ENCODE measurements at places on chromosomes 1 and 21.
A peak's percentile ranks its signal among the peaks of the same experiment; 100 is the strongest.

GRCh38 chr1:227604446-227604845 is 41.1 kb downstream of the ZNF678 start:
- no peak for DNase-seq

DNA sequence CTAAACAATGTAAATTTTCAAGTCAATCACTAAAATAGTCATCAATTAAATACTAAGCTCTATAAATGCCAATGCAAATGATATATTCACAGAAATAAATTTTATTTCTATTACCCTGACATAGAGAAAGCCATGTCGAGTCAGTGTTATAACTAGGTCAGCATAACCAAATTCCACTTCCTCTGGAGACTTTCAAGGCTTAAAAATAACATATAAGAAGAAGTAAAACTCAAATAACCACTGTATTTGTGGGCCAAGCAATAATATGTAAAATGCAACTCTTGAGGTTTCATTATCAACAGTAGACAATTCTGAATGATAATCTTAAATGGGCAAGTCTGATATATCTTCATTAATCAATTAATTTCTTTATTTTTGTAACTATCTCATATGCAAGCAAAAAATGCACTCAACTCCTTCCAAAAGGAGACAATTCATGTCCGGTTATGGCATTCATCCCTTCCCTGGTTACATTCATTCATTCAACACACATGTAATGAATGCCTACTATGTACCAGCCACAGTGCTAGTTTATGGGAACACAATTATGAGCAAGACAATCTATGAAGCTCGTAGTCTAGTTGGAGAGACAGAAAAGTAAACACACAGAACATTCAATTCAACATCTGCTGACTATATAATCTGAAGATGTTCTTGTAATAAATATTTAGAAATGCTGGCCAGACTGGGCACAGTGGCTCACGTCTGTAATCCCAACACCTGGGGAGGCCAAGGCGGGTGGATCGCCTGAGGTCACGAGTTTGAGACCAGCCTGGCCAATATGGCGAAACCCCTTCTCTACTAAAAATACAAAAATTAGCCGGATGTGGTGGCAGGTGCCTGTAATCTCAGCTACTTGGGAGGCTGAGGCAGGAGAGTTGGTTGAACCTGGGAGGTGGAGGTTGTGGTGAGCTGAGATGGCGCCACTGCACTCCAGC is 37.1 kb upstream of the CAP1 start:
- DNase-seq = peak; percentile 87

DNA sequence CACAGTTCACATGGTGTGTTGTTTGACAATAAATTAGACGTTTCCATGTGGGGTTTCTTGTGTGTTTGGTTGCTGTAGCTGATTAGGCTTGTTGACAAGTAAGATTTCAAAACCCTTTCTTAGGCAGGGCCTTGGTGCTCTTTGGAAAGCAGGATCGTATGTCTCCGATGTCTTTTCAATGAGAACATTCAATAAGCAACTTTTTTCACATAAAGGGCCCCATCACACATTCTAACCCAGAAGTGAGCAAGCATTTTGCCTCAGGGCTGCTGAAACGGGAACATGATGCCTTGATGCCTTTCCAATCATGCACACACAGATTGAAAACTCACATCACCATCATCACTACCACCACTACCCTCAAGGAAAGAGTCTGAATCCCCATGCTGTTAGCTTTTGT is 33.1 kb downstream of the LPAR3 start:
- no peak for DNase-seq

DNA sequence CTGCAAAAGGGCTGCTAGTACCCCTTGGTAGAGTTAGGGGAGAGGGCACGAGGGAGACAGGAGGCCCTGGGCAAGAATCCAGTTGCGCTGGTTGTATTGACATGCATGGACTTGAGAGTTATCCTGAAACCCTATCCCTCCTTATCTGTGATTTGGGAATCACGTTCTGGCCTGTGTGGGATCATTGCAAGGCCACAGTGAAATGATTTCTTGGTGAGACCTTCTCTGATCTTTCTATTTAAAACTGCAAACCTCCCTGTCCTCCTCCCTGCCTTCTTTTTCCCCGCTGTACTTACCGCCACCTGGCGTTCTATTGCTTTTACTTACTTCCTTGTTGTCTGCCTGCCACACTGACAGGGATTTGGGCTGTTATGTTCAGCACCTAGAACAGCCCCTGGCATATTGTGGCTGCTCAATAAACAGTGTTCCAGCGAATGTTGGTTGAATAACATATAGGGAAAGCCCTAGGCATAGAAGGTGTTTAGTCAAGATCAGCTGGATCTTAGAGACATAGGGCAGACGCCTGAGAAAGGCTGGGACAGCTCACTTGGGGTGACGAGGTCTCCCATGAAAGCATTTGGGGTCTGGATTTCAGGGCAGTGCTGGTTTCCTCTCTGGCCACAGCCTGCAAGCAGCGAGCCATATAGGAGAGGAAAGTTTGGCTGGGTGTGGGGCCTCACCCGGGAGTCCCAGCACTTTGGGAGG is 25.6 kb downstream of the ALPL start:
- DNase-seq = peak; percentile 90

DNA sequence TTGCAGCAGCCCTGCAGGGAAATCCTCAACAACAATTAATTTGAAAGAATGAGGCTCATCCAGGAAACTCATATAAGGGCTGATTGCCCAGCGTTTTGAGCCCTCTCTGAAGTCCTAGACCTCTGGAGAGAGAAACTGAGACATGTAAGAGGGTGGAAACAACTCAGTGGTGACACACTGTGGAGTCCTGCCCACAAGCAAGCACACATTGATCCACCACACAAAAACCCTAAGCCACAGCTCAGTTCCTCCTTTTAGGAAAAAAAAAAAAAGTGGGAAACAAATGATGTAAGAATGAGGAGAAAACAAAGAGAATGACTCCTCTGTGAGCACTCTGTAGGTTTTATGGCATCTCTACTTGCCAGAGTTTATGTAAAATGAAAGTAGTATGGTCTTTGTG is 22.9 kb upstream of the PLA2G5 start:
- no peak for DNase-seq

DNA sequence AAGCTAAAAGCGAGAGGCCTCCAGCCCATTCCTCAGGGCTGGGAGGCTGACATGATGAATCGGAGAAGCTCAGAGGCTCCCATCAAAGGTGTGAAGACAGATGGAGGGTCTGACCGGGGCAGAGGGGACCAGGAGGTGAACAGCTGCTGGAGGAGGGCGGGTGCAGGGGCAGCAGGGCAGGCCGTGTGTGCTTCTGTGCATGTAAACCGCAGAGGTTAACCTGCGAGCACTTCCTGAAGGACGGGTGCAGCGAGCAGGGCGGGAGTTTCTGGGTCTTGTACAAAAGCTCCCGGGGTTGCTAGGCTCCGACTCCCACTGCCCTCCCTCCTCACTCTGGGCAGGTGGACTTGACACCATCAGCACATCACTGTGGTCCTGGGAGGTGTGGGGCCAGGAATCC is 75.2 kb downstream of the PAX7 start:
- DNase-seq = no peak

- no peak for DNase-seq
Observed at GRCh38 chr1:51344276-51344601, 13.9 kb upstream of the TTC39A start.

- no peak for DNase-seq
Observed at GRCh38 chr21:29384683-29385359, 86.1 kb downstream of the BACH1 start.

DNA sequence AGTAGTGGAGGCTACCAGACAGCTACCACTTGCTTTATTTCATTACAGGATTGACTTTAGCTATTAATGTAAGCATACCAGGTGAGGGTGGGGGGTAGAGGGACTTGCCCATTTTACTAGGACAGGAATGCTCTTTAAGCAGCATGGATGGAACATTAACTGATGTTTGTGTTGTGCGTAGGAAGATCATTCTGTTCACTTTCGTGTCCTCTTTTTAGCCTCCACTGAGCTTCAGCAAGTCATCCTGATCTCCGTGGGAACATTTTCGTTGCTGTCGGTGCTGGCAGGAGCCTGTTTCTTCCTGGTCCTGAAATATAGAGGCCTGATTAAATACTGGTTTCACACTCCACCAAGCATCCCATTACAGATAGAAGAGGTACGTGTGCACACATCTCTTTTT is 29.3 kb downstream of the IFNGR2 start:
- no peak for DNase-seq

DNA sequence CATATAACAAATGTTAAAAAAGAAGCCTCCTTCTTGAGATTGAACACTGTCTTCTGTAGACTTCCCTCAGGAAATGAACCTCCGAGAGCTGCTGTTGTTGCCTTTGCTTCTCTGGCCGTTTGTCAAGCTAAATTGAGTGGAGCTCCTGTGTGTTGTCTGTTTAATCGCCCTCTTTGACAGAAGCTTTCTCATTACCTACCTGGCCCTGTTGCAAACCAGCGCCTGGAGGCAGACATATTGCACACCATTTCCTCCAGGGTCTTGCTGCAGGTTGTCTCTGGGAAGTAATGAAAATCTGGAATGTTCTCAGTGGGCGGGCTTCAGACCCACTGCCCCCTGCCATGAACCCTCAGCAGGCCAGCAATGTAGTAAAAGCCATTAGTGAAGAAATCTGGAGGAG is 83.3 kb downstream of the GABPA start:
- DNase-seq = no peak

DNA sequence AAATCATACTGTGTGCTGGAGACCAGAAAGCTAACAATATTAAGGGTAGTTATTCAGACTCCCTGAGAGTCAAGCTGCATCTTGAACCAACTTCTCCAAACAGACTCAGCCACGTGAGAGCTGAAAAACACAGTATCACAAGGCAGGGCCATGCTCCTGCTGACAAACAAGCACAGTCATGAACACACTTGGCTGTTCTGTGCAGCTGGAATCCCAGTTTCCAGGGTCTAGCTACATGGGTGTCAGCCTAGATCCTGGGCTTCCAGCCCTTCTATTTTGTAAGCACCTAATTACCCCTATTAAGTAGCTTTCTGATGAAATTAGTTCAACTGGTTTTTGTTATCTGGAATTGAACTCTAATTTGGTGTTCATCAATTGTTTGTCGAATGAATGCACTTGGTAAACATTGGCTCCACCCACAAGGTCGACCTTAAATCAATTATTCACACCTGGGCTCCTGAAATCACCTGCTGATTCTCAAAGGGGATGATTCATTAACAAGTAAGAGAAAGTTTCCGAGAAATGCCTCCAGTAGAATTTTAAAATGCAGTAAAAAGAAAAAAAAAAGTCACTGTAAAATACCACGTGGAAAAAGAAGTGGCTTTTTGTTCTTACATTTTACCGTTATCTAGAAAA is 179.3 kb downstream of the ZC3H11B start:
- no peak for DNase-seq

DNA sequence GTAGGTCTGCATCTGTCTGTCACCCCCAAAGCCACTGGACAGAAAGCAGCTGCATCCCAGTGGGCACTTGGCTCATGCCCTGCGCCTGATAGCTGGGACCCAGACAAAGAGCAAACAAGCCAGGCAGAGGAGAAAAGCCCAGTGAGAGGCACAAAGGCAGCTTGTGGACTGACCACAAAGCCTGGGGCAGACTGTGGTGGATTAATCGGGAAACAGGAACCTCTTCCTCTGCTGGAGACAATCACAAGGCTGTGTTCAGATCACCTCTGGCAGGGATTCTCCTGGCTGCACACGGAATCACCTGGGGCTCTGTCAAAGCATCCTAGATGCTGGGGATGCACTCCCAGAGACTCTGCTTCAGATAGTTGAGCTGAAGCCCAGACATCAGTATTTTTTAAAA is 15.2 kb upstream of the GJB5 start:
- DNase-seq = no peak

GRCh38 chr1:3031401-3032221 is 10.3 kb downstream of the ACTRT2 start:
- DNase-seq = no peak

GRCh38 chr21:34702341-34703170 is 33.8 kb downstream of the CLIC6 start:
- no peak for DNase-seq

DNA sequence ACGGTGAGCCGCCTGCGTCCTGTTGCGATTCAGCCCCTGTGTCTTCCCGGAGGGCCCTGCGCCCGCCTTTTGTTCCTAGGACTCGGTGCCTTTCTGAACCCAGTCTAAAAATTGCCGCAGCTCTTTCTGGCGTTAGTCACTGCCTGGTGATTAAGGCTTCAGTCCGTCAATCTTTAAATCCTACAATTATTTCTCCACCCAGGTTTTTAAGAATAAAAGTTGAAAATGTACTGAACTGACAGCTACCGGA is 16.2 kb upstream of the PDXK start:
- no peak for DNase-seq

GRCh38 chr1:222095606-222096475 is 354.0 kb upstream of the DUSP10 start:
- DNase-seq = peak; percentile 84

- no peak for DNase-seq
Observed at GRCh38 chr1:165353731-165354671, 2.5 kb downstream of the LMX1A start.

DNA sequence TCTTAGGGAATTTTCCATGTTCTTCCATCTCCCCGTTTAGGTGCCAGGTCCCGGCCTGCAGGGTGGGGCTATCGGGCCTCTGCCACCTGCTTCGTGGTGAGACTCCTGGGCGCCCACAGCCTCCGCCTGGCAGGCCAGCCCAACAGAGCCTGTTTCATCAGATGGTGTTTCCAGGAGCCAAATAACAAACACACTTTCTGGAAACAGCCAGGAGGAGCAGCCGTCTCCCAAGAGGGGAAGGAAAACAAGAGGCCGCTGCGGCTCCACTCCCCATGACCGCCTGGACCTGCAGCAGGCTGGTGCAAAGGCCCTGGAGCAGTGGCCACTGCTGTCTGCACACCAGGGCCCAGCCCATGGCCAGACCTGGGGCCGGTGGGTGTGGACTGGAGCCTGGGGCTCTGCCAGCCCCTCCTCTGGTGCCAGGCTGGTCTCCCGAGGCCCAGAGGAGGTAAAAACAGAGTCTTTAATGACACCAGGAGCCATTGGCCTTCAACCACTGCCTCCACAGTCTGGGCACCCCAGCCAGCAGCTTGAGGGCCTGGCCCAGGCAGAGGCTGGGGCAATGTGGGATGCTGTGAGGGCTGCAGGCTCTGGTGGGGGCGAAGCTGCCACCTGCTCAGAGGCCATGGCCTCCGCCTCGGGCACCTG is 55.0 kb downstream of the SLX9 start:
- no peak for DNase-seq

DNA sequence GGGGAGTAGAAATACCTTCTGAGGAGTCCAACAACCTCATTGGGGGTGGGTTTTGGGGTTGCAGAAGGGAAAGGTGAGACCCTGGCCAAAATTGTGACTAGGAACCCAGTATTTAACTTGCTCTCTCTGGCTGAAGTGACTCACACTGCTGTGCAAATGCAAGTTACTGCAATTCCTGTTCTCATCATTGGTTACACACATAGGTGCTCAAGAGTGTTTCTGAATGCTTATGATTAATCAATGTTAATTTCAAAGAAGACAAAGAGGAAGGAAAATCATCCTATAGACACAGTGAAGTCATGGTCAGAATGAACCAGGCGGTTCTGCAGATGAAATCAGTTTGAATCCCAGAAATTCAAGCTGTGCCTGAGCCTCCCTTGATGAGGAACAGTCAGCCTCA is 3.1 kb downstream of the ASCL5 start:
- DNase-seq = no peak

GRCh38 chr1:172024516-172024915 is 183.2 kb downstream of the DNM3 start:
- no peak for DNase-seq

GRCh38 chr1:29974316-29974724 is 738.0 kb downstream of the PTPRU start:
- DNase-seq = peak; percentile 17

GRCh38 chr1:61865646-61866220 is 123.5 kb downstream of the PATJ start:
- DNase-seq = peak; percentile 63

- DNase-seq = no peak
Observed at GRCh38 chr1:175405766-175406165, 213.2 kb upstream of the KIAA0040 start.

GRCh38 chr1:62946511-62946910 is 162.6 kb downstream of the ATG4C start:
- DNase-seq = no peak

Measured in Karpas-422 (cell line).